ENCODE measurements at places on chromosomes 6 and 20.

- DNase-seq = no peak
Observed at GRCh38 chr6:11386323-11386722, 151.2 kb upstream of the TMEM170B start.

- no peak for DNase-seq
Observed at GRCh38 chr6:20415712-20416454, 14.2 kb downstream of the E2F3 start.

DNA sequence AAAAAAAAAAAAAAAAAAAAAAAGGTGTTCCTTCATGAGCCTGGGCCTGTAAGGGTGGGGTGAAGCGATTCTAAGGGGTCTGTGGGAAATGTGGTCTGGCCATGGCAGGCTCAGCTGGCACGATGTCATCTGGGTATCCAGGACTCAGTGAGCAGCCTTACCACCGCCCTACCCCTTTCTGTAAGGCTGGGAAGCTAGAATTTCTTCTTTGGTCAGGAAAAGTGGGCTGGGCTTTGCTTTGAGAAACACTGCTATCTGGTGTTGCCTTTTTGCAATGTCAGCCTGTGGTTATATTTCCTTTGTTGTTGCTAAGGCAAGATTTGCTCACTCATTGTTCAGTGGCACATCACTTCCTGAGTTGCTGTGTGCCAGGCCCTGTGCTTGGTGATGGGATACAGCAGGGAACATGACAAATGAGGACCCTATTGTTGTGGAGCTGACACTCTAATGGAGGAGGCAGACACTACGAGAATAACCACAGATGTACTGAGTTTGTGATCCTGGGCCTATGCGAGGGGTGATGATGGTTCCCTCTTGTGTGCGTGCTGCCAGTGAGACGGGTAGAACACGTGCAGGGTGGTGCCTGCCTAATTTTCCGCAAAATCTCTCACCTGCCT is 45.9 kb upstream of the ZNFX1 start:
- no peak for DNase-seq

DNA sequence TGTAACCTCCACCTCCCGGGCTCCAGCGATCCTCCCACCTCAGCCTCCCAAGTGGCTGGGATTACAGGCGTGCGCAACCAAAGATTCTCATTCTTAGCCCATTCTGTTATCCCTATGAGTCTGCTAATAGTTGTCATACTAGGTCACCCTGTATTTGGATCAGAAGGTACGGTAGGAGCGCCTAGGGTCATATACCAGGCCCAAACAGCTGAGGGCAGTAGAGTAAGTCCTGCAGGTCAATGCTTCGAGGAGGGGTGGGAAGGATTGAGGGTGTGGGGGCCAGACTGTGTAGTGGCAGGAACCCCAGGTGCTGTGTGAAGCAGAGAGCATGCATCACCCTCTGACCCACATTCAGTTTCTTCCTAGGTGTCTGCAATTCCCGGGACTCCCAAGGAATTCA is 22.7 kb upstream of the POU5F1 start:
- no peak for DNase-seq

DNA sequence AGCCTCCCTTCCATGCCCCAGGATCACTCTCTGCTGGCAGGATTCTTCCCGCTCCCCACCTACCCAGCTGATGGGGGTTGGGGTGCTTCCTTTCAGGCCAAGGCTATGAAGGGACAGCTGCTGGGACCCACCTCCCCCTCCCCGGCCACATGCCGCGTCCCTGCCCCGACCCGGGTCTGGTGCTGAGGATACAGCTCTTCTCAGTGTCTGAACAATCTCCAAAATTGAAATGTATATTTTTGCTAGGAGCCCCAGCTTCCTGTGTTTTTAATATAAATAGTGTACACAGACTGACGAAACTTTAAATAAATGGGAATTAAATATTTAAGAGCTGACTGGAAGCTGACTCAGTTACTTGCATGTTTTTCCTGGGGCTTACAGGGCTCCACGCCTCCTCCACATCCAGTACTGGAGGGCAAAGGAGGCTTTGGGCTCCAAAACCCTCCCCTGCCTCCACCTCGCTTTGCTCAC is 24.3 kb upstream of the FANCE start:
- DNase-seq = no peak

- DNase-seq = no peak
Observed at GRCh38 chr6:68343901-68344300, 291.2 kb upstream of the ADGRB3 start.

DNA sequence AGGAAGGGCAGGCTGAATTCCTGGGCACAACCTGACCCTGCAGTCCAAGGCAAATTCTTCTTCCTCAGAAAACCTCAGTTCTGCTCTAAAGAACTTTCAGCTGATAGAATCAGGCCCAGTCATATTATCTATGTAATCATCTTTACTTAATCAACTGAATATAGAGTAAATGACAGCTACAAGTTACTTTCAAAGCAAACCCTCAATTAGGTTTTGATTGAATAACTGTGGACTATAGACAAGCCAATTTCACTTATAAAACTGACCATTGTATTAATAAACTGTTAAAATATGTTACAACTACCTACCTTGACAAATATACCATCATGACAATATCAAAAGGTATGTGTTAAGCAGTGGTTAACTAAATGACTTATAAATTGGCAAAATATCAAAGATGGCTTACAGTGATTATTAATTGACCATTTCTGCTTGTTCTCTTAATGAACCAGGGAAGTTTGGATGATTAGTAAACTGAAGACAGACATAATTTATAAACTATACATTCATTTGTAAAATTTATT is 46.1 kb upstream of the ADGRF5 start:
- DNase-seq = no peak

GRCh38 chr6:156545021-156545420 is 232.2 kb upstream of the ARID1B start:
- no peak for DNase-seq

GRCh38 chr6:47117314-47117713 is 75.2 kb upstream of the ADGRF1 start:
- no peak for DNase-seq

DNA sequence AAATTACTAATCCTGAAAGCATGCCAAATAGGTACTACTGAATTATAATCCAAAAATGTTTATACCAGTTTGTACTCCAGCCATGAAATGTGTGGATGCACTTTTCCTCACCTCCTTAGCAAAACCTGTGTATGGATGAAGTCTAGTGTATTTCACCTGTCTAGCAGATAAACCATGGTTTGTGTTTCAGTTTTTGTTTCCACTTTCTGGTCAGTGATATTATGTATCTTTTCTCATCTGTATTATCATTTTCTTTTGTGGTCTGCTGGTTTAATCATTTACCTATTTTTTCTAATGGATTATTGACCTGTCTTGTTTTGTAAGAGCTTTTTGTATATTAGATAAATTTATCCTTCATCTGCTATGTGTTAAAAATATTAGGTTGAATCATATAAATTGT is 41.0 kb upstream of the TMEM217 start:
- no peak for DNase-seq

DNA sequence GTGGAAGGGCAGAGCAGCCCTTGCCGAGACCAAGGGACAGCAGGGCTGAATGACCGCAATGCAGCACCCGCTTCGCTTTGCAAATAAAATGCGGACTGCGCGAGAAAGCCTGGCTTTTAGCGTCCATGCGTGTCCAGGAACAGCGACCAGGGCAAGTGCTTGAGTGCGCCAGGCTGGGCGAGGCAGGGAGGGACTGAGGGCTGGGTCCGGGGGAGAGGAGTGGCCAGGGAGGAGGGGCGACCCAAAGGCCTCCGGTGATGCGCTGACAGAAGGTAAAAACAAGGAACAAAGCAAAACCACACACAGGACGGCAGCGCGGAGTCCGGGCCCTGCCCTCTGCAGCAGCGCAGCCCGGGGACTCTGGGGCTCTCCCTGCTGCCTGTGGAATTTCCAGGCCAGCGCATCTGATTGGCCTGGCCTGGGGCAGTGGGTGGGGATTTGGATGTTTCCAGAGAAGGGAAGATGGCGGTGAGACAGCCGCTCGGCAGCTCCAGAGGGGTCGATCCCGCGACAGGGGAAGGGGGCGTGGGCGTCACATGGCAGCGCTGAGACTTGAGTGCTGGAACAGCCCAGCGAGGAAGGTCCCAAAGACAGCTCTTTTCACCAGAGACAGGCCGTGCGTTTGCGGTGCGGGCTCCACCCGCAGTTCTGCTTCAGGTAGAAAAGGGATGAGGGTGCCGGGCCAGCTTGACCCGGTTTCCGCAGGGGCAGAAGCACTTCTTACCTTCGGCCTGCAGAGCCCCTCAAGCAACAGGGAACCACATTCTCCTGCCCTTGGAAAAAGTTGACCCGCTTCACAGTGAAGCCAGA is 51.8 kb downstream of the SSR1 start:
- peak; percentile 32 for DNase-seq

DNA sequence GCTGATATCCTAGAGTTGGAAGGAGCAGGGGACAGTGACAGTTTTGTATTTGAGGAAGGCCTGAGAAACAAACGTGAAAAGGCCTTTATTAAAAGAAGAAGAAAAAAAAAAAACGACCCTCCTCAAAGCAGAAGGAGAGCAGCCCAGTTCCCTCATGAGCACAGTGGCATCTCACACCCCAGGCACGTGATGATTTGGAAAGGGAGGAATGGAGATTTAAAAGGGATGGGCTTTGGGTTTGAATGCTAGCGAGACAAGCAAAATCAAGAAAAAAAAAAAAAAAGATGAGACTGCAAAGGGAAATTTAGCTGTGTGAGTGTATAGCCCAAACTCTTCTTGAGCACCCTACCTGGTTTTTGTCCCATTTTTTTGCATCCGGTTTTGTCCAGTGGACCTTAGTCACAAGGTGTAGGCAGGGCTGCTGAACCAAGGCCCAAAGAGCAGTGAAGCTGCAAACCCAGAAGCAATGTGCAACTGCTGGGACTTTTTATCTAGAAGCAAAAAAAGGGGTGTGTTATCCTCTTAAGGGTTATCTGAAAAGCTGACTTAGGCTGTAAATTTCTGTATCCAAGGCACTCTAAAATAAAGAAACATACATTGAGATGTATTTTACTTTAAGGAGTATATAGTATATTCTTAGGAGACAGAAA is 54.5 kb upstream of the RREB1 start:
- DNase-seq = no peak

GRCh38 chr6:166931426-166931970 is 24.9 kb downstream of the RNASET2 start:
- DNase-seq = no peak

DNA sequence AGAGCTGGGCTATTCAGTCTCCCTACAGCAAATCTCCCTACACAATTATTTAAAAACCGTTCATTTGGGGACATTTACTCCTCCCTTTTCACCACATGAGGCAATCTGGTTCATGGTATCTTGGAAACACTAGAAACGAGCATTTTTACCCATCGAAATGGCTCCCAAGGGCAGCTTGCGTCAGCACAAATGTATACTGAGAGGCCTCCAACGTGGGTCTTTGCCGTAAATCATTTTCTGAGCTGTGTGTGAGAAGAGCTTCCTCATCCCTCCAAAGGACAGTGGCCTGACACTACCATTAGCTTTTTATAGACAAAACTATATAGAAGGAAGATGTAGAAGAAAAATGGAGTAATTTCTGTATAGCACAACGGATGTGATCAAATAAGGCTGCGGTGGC is 30.0 kb upstream of the PXDC1 start:
- no peak for DNase-seq

GRCh38 chr20:8361006-8361652 is 229.1 kb downstream of the PLCB1 start:
- no peak for DNase-seq

DNA sequence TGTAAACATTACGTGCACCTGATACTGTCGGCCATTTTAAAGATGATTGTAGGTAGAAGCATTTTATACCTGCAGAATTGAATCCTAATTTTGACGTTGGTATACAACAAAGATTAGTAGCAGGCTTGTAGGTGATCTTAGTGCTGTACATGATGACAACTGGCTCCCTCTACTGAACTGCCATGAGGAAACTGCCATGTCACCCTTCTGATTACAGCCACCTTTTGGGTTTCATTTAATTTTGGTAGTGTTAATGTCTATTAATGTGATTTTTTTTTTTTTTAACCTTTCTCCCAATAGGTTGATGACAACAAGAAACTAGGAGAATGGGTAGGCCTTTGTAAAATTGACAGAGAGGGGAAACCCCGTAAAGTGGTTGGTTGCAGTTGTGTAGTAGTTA is 2.3 kb downstream of the RPS12 start:
- no peak for DNase-seq

- DNase-seq = no peak
Observed at GRCh38 chr6:108801366-108801765, 46.9 kb upstream of the ARMC2 start.

DNA sequence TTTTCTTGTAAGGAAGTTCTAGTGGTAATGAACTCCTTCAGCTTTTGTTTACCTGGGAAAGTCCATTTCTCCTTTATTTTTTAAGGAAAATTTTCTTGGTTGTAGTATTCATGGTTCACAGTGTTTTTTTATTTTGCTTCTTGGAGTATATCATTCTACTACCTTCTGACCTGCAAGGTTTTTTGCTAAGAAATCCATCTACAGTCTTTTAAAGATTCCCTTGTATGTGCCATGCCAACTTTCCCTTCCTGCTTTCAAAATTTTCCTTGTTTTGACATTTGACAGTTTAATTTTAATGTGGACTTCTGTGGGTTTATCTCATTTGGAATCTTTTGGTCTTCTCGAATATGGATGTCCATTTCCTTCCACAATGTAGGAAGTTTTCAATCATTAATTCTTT is 855.6 kb downstream of the TBC1D32 start:
- no peak for DNase-seq

DNA sequence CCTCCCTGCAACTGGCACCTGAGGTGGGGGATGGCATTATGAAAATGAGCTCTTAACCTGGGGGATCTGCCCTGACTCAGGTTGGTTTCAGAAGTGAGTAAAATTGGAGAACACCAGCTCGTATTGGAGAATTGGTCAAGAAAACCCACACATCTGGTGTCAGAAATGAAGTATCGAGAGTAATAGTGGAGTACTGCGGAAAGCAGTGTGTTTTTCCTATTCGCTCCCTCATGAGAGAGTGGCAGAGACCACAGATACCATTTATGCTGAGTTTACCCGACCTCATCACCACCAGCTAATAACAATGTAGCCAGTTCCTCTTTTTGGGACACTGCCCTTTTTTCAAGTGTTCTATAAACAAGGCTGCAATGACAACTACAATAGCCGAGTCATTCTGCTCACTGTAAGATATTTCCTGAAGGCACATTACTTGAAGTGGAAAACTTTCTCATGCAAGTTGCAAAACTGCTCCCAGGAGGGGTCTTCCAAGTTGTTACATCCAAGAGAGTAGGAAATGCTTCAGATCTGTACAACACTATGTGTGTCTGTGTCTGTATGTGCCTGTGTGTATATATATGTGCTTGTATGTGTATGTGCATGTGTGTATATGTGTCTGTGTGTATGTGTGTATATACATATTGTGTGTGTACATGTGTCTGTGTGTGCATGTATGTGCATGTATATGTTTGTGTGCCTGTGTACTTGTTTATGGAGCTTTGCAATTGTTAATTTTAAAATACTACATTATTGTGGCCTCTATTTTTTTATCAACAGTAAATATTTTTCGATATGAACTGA is 106.0 kb upstream of the CST7 start:
- DNase-seq = no peak

GRCh38 chr6:85085875-85086274 is 321.5 kb upstream of the TBX18 start:
- no peak for DNase-seq

GRCh38 chr6:155670655-155671054 is 215.0 kb upstream of the NOX3 start:
- no peak for DNase-seq

- no peak for DNase-seq
Observed at GRCh38 chr6:89144354-89144906, 1.4 kb upstream of the PM20D2 start.

- no peak for DNase-seq
Observed at GRCh38 chr6:121858986-121859385, 423.5 kb downstream of the GJA1 start.
